ENCODE measurements at places on chromosomes 13 and 19.

DNA sequence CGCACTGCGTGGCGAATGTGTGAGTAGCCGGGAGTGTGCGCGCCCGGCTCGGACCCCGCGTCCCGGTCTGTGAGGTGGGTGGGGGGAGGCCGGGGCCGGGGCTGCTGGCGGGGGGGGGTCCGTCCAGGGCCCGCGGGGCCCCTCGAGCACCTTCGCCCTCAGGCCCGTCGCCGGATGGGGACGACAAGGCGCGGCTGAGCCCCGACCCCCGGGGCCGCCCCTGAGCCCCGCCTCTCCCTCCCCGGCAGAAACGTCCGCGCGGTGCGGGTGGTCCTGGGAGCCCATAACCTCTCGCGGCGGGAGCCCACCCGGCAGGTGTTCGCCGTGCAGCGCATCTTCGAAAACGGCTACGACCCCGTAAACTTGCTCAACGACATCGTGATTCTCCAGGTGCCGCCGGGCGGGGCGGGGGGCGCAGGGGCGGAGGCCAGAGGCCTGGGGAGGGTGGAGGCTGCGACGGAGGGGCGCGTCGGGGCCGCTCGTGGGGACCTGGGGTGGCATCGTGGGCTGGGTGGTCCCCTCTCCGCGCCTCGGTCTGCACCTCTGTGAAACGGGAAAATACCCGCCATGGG lies 997 bp downstream of the ELANE start:
- DNase-seq, result no peak

DNA sequence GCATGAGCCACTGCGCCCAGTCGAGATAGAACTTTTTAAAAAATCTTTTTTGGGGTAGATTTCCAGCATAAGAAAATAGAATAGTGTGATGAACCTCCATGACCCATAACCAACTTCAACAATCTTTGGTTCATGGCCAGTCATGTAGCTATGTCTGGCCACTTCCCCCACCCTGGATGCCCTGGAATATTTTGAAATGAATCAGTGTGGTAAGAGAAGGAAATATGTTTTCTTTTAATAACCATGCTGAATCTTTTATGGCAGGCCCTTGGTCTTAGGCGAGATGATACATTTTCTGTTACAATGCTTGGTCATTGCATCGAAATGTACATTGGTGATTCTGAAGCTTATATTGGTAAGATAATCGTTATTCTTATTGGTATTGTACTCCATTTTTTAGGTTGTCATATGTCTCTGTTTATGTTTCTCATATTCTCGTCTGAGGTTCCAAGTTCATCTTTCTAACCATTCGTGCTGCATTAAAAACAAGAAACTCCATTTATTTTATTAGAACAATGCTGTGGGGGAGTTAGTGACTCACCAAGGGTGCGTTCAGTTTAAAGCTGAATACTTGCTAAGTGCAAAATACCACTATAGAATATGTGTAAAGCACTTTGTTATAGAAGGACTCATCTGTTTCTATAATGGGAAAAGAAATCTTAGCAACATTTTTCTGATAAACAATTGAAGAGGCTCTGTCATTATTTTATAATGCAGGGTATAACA lies 16.4 kb upstream of the UPF3A start:
- DNase-seq, result no peak

DNA sequence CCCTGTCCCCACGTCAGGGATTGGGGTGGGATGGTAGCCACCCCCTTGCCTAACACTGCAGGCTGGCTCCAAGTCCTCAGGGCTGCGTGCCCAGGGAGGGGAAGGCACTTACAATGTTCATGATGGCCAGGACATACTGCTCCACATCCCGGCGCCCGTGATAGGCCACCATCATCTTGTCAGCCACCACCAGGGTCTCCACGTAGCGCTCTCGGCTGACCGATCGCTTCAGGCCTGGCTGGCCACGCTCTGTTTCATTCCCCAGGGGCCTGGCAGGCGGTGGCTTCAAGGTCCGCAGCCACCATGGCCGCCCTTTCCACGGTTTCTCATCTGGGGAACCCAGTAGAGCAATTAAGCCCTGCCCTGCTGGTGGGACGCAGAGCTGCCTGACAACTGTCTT lies 9.7 kb downstream of the ADAMTS10 start:
- no peak for DNase-seq

GRCh38 chr13:110874508-110874960 lies 40.3 kb downstream of the ANKRD10 start:
- DNase-seq, result peak; percentile 8

DNA sequence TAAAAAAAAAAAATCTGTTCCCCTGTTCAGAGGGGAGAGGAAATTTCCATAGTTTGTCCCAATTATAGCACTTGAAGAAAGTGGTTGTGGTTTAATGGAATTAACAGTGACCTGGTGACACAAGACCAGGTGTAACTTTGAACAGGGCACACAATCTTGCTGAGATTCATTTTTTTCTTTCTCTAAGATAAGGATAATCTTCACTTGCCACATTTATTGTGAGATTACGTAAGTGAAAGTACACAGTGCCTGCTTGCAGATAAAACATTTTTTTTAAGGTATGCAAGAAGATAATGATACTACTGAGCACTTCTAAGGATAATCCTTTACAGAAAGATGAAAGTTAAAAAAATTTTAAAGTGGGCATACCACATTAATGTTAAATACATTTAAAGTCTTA lies 448.1 kb downstream of the DIAPH3 start:
- no peak for DNase-seq

DNA sequence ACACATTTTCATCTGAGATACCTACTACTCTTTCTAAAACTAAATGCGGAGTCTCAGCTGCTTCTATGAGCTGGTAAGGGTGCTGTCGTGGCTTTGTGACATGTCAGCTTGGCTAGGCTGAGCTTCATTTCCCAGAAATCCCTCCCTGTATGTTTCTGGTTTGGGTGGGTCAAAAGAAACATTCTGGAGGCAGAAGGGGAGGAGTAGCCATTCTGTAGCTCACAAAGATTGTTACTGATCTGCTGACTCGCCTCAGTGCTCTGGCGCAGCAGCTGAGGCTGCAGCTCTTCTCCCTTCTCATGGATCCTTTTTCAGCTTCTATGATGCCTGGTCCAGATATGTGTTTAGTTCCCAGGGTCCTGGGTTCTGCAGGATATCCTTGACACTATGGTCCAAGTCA lies 114.7 kb downstream of the RAP2A start:
- no peak for DNase-seq

GRCh38 chr19:12156223-12157058 lies at the start of gene ZNF625:
ZNF625 (minus strand) TSS chr19:12156734; CDS start chr19:12156558, 176 bp downstream.
- peak; percentile 46 for DNase-seq

GRCh38 chr13:44768239-44768638 lies 192.1 kb upstream of the TSC22D1 start:
- DNase-seq, result no peak

DNA sequence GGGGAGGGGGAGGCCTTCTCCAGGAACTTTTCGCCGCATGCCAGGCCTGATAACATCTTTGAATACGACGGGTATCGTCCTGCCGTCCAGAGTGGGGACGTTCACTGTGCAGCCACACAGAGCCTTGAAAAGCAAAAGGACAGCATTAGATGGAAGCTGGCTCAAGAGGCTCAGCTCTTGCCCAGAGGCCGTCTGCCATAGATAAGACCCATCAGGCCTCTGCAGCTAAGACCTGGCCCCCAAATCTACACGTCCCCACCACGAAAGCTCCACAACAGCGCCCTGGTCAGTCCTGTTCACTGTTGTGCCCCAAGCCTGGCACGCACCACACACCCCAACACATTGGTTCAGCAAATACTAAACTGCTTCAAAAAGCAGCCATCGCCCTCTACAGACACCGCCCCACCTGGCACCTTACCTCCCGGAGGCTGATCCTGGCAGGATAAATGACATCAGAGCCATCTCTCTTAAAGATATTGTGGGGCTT lies 2.1 kb downstream of the DNAJB1 start:
- no peak for DNase-seq

- DNase-seq, result no peak
These were observed 13.2 kb downstream of the DIAPH3 start for GRCh38 chr13:60150538-60150937.

Measured in non-pigmented ciliary epithelial cell (primary cell).